HFFc6 (cell line): ENCODE measurements at places on chromosomes 13 and 19.

- DNase-seq: no peak
Observed at GRCh38 chr19:18676692-18677091, 6.8 kb upstream of the CRTC1 start.

DNA sequence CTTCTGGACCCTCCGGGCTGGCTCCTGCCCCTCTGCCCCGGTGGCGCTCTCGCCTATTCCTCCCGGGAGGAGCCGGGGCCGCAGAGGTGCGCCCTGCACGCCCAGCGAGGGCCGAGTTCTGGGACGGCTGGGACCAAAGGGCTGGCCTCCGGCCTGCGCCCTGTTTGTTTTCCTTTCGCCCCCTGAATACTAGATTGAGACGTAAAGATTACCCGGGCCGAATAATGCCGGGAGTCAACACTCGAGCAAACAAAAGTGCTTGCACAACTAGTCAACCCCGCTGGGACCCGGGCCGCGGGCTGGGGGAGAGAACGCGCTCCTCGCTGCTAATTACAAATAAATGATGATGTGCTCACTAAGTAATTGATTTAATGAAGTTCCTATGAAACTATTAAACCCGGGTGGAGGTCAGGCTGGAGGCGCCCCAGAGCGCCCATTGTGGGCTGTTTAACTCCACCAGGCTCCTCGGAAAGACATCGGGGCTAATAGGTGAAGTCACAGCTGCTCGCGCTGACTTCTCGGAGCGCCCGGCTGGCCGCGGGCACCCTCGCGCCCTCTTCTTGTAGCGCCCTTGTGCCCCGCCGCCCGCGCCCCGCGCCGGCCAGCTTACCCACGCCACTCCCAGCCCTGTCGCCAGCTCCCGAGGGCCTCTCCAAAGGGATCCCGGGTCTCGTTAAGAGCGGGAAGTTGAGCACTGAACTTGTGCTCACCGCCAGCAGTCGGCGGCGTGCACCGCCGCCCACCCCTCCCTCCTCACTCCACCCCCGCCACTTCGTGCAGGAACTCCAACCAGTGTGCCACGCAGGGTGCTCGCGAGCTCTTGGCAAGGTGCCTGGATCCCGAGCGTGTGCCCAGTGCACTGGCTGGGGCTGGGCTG lies 14.9 kb downstream of the ZIC5 start:
- no peak for DNase-seq

DNA sequence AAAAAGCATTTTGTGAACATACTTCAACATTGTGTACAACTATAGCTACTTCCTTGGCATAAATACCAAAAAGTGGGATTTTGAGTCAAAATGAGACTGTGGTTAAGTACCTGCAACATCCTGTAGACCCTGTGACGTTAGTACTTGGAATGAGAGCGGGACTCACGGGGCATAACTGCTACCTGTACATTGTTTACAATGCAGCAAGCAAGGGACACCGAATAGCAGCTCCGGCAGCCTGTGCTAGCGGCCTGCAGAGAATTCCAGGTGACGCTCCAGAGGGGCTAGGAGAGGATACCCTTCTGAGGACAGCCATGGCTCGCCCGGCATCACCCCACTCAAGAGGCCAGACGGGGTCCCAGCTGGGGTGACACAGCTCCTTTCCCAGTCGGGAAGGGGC lies 824 bp upstream of the ZNF331 start:
- no peak for DNase-seq

GRCh38 chr13:113631341-113632095 lies 26.5 kb downstream of the ATP4B start:
- no peak for DNase-seq

DNA sequence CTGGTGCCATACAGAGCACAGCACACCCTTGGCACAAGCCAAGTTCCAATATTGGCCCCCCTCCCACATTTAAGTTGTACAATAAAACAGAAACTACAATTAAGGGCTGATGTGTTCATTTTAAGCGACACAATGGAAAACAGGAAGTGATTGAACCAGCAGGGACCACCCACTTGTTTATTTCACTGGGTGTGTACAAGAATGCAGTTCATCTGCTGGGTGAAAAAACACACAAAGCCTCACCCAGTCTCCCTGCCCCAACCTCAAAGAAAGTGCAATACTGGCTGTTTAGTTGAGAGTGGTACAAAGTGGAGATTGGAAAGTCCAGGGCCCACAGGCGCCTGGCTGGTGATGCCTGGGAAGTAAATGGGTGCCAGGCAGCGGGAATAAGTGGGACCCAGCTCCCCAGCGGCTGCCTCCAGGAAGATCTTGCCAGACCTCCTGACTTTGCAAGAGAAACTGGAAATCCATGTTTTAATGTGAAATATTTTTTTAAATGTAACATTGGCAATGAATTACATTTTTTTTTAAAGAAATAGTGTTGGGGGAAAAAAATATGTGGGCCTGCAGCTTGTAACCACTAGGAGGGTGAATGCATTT lies 322.1 kb downstream of the ZNF536 start:
- DNase-seq: no peak

- DNase-seq: no peak
Observed at GRCh38 chr13:32140109-32140508, 108.5 kb downstream of the FRY start.

GRCh38 chr13:29799041-29799440 lies 51.4 kb downstream of the UBL3 start:
- DNase-seq: no peak

GRCh38 chr19:16156904-16157303 lies 13.4 kb downstream of the HSH2D start:
- no peak for DNase-seq

DNA sequence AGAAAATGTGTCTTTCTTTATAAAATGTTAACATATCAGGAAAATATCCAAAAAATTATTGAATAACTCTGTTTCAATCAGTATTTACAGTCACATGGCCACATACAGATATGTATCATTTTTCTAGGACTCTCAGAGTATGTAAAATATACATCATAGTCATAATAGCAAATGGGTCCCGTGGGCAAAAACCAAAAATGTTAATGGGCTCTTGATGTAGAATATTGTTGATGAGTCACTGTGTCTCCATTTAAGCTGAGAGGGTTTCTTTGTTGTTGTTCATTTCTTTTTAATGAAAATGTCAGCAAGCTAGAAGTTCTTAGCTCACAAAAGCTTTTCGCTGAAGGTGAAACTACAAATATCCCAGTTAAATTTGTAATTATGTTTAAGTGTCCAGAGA lies 1713.1 kb upstream of the PCDH20 start:
- no peak for DNase-seq
